ENCODE measurements at places on chromosomes 1 and 21. TPM values are rescaled to one million over a fixed set of nuclear protein-coding genes. Genes with fewer than 3 reads are reported as not detected.

DNA sequence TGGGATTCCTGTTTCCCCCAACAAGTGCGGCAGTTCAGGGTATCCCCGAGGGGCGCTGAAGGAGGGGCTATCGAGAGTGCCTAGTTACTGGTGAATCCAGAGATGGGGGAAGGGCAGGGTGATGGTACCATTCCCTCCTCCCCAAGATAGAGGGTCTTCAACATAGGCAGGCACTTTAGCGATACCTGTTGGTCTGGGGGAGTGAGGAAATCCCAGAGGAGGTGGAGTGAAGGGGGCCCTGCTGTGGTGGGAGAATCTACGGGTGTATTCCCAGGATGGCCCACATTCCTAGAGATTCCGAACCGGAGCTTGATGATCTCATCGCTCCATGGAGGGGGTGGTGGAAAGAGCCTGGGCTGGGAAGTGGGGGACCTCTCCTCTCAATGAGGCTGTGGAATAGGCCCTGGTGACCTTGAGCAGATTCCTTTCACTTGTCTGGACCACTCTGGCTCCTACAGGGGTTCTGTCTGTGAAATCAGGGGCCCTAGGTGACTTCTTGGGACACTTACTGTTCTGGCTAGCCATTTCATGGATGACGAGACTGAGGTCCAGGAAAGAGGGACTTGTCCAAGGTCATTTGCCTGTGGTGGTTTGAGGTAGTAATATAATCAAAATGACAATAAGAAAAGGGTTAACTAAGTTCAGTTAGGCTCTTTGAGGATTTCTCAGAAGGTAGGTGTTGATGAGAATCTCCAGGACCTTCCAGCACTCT, 52.7 kb upstream of the SYNC start:
- no peak for DNase-seq

The SH3BGR gene
- total RNA-seq: 94.5 TPM

GRCh38 chr1:17213782-17214148, 8.8 kb downstream of the PADI1 start:
- DNase-seq: no peak

The HSD3B2 gene
- not detected for total RNA-seq

The ADORA1 gene
- total RNA-seq: 14.8 TPM

GRCh38 chr21:44441041-44441400, 14.3 kb upstream of the LRRC3 start:
- peak; percentile 37 for DNase-seq

DNA sequence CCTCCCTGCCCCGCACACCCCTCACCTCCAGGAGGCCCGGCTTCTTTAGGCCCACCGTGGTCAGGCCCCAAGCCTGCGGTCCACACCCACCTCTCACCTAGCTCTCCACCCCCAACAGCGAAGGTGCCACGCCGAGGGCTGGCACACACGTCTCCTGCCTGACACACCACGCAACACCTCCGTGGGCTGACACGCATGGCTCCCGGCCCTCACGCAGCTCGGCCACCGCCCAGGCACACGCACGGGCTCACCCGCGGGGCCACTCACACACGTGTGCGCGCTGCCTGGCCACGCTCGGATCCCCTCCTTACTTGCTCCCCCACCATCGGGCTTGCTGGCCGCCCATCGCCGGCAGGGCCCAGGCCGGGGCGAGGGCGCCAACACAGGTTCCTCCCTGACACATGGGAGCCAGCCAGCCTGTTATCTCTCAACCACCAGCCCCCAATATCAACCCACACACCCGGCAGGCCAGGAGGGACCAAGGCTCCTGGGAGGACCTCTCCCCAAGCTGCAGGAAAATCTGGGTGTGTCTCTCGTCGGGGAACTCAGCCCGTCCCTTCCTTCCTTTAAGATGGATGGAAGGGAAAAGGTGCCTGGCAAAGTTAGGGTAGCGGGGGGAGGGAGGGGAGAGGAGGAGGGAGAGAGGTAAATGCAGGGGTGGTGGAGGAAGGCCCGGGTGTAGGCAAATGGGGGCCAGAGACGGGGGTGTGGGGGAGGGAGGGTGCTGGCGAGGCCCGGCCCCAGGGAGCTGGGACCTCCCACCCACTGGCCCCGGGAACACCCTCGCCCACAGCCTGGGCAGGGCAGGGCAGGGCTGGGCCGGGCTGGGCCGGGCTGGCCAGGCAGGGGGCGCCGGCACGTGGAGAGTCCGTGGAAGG, 546 bp downstream of the ELOVL1 start:
- DNase-seq: peak; percentile 46

The SMCP gene
- total RNA-seq: not detected

DNA sequence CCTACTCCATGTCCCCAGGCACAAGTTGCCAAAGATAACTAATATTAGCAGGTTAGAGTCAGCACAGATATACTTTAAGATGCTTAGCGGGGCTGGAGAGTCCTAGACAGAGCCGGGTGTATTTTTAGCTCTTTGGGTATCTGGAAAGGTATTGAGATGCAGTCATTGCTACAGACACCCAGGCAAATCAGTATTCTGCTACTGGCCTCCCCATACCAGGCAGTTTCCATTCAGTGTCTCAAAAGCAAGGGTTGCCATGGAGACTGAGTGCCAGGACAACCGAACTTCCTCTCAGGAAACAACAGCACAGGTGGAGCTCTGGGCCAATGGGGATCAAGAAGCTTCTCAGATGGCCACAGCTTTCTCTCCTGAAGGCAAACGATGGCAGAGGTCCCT, 45.3 kb downstream of the KCNC4 start:
- no peak for DNase-seq

DNA sequence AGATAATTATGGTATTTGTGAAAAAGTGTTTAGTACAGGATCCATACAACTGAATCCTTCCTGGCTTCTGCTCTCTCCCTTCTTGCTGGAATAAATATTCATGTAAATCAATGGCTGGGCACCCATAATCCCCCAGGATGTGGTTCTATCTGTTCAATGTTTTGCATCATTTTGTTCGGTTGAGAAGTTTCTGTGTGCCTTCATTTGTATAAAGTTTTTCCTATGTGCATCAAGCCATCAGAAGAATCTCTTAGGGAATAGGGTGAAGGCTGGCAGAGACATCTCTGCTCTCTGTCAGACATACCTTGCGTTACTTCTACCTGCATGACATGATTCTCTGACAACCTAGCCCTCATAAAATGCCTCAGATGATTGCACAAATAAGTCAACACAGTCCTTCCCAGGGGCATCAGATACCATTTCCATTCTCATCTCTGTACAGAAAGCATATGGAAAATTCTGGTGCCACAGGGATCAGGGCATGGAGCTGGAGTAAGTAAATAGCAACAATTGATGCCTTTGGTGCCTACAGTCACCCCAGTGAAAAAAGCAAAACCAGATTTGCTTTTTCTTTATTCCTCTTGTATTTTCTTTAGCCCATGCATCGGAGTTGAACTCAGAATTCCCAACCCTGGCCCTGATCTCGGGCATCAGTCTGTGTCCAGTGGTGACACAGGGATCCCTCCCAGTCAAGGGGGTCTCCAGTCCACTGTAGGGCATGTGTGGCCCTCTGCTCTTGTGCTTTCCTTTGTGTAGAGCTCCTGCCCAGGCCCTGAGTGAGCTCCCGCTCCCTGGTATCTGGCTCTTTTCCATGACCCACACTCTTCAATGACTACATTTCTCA, 39.7 kb upstream of the ATP1A1 start:
- no peak for DNase-seq

- DNase-seq: no peak
Observed at GRCh38 chr1:205429762-205430695, 8.2 kb upstream of the LEMD1 start.

DNA sequence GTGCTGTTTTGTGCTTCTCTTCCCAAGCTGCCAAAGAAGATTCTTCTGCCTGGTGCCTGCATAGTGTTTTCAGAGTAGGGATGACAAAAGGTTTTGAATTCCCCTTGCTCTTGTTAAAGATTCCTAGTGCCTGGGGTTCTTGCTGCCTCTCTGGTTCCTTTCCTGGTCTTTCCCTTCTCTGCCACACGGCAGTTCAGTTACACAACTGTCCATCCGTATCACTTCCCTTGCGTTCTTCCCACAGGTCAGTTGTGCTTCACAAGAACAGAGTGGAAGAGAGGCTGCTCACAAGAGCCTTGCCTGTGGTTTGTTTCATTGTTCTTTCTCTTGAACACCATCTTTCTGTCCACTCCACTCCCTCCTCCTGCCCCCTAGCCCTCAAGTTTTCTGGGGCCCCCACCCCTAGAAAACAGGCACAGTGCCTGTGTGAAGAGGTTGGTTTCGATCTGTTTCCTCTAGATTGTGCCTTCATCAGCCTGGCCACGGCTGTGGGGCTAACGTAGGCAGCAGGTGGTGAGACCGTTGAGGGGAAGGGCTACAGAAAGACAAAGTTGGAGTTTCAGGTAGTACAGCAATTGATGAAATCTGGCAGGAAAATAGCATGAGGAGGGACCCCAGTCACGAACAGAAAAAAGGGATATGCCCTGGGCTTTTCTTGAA, 5.8 kb downstream of the VASH2 start:
- no peak for DNase-seq

- DNase-seq: no peak
Observed at GRCh38 chr1:102879439-102879993, 228.8 kb downstream of the COL11A1 start.

DNA sequence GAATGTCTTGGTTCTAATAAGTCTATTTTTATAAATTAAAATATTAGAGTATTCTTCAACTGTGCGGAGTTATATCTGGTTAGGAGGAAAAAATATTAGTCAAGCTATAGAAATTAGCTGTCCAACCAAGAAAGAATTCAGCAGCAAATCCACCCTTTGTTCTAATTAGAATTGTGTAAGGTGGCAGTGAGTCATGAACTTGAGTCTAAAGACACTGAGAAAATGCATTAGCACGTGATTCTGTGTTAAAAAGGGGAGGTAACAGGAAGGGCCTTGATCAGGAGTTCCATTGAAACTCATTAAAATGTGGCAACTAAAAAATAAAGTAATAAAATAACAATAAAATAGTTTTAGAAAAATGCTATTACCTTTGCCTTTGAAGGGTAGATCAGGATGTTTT, 398.2 kb upstream of the RGS18 start:
- no peak for DNase-seq

The PRDM16 gene
- total RNA-seq: 2.9 TPM

GRCh38 chr1:65457868-65458267, 37.4 kb downstream of the LEPR start:
- DNase-seq: no peak

- DNase-seq: no peak
Observed at GRCh38 chr1:202155478-202156021, 4.9 kb downstream of the PTPN7 start.

- no peak for DNase-seq
Observed at GRCh38 chr1:40802742-40803113, 19.1 kb downstream of the KCNQ4 start.

The LCE3E gene
- not detected for total RNA-seq

DNA sequence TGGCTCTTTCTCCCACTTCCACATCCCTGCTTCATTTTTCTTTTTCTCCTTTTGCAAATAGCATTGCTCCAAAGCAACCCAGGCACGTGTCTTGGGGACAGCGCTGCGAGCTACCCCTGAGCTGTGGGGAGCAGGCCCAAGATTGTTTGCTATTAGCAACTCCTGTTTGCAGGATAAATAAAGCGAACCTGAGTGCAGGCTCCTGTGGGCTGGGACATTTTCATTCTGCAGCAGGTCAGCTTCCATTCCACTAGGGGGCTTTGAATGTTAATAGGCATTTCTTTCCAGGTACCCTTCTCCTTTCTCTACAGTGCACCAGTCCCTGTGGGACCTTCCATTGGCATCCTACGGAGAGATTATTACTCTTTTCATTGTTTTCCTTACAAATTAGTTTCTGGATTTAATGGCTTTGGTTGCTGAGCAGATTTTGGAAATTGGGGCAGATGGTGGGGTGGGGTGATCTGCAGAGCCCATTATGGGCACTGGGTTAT, 54.0 kb downstream of the OLFML3 start:
- DNase-seq: no peak

GRCh38 chr1:179767177-179767581, 24.1 kb downstream of the FAM163A start:
- DNase-seq: no peak

The GSTM5 gene
- total RNA-seq: 13.0 TPM

The RAB25 gene
- total RNA-seq: not detected

- DNase-seq: peak; percentile 20
Observed at GRCh38 chr1:182340233-182341058, 51.1 kb downstream of the GLUL start.

The CCDC30 gene
- 1.4 TPM for total RNA-seq

DNA sequence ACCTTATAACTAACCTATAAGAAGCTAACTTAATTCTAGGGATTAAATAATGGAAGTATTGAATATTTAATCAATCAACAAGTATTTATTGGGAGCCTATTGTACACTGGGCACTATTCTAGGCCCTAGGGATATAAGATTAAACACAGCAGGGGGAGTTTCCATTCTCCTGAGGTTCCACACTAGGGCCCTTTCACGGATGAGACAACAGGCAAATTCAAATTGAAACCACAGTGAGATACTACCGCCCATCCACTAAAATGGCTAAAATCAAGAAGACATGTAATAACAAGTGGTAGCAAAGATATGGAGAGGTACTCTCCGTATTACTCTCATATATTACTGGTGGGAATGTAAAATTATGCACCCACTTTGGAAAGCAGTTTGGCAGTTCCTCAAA, 674.4 kb downstream of the KIF26B start:
- DNase-seq: no peak

The NDC1 gene
- total RNA-seq: 5.9 TPM

Measured in right cardiac atrium (tissue), 5 donors.